ENCODE measurements at places on chromosomes 5 and 9.

DNA sequence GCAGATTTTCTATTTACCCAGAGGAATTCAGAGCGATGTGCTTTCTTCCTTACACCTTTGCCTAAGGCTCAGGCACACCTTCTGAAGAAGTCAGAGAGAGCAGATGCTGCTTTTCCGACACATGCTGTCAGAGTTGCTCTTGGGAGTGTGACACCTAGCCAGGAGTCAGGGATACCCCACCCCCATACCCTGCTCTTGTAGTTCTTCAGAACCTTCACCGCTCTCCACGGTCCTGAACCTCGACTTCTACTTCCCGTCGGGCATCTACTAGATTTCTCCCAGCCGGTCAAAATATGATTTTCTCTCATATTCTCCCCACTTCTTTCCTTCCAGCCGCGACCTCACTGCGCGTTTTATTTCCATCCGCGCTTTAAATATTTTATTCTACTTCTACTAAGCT is 1.7 kb downstream of the GRIN3A start:
- no peak for DNase-seq

- DNase-seq = no peak
These were observed 23.8 kb downstream of the DAB2 start for GRCh38 chr5:39400713-39401578.

DNA sequence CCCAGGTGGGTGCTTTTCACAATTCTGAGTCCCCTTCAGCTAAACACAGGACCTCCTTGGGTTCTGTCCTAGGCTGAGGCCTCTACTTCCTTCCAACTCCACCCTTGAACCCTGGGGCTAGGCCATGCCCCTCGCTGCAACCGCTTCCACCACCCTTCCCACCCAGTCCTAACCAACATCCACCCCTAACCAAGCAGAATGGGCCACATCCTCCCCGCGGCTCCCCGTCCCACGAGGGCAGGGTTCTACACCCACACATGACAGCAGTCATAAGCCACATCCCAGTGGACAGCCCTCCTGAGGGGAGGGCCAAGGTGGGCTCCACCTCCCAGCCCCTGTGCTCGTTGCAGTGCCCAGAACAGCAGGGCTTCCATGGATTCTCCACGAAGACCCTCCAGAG is 65.8 kb downstream of the SHB start:
- peak; percentile 36 for DNase-seq

DNA sequence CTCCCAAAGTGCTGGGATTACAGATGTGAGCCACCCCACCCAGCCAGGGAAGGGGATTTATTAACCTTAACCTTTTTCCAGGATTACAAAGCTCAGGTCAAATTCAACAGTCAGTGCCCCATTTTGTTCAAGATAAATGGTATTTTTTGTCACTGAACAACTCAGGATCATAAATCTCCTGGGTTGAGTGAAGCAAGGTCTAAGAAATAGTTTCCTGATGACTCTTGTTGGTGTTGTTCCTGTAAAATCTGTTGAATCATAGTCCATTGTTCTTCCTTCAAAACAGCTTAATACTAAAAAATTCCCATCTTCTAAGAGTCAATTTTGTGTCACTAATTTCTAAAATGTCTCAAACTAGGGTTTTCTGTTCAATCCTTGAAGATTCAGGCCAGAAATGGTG is 33.9 kb upstream of the JMY start:
- no peak for DNase-seq

GRCh38 chr9:28086881-28087280 is 513.6 kb upstream of the C9orf72 start:
- DNase-seq = no peak

DNA sequence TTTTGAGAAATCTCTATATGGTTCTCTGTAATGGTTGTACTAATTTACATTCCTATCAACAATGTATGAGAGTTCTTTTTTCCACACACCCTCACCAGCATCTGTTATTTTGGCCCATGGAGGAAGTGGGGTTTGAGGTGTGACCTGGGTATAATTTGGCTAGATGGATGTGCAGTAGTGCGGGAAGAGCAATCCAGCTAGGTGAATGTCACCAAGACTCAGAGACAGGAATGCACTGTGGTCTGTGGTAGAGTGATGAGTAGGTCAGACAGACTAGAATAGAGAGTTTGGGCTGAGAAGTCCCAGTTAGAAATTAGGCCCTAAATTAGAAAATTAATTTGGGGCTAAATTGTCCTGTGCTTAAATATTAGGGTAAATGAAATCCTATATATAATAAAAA is 32.8 kb upstream of the PIP5K1B start:
- no peak for DNase-seq

- DNase-seq = no peak
These were observed 22.5 kb downstream of the MEF2C start for GRCh38 chr5:88860501-88860900.

DNA sequence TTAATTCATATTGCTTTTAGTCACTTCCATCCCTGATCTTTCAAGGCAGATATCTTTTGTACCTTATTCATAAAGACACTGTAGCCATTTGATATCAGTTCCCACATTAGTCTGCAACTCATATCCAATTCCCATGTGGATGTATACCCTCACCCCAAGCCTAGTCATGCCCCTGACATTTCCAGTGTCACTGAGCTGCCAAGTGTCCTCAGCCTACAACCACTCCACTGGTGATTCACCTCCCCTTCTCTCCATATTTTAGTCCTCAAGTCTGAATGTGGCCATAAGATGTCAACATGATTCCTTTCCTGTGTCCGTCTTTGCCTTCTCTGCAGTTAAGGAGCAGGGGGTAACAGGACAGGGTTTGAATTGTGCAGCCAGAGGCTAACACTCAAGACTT is 346.9 kb downstream of the RAB3C start:
- no peak for DNase-seq

- peak; percentile 59 for DNase-seq
These were observed 16.6 kb upstream of the HEMGN start for GRCh38 chr9:97954550-97954989.

GRCh38 chr5:43416803-43417394 is 4.7 kb upstream of the CCL28 start:
- no peak for DNase-seq

- DNase-seq = no peak
These were observed 60.2 kb upstream of the SLC2A8 start for GRCh38 chr9:127336506-127337352.

GRCh38 chr5:139808481-139809330 is 13.1 kb downstream of the PSD2 start:
- DNase-seq = peak; percentile 15

- DNase-seq = no peak
These were observed 33.3 kb downstream of the CEP72 start for GRCh38 chr5:645421-645820.

- DNase-seq = peak; percentile 51
These were observed 79.3 kb downstream of the SLC28A3 start for GRCh38 chr9:84261070-84261746.

DNA sequence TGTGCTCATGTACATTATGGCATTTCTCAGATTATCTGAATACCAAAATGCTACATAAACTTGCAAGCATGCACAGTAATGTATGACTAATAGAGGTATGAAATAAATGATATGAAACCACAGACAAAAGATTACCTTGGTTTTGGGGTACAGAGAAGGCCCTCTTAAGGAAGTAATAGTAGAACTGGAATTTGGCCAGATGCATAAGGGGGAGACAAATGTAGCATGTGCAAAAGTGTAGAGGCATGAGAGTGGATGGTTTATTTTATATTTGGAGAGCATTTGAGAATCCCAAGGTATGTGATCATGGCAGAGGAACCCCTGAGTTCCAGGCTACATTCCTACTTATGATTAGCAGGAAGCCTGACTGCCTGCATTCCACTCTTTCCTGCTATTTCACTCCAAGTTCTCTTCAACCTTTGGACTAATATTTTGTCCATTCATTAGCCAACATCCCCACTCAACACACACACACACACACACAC is 74.2 kb downstream of the MAMDC2 start:
- DNase-seq = no peak

DNA sequence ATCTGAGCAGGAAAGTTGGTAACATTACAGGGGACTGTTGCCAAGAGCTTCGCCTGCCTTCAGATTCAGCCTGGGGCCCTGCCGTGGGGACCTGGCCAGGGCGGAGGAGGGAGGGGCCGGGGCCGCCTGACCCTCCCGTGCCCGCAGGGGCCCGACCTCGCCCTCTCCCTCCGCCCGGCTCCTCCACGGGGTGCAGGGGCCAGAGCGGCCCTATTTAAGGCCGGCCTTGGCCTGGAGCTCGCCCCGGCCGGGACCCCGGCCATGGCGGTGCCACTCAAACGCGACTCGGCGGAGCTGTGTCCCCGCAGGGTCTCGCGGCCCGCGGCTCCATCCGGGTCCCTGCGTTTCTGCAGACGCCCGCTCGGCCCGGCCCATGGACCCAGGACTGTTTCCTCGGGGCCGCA is 757 bp downstream of the TMEM250 start:
- DNase-seq = no peak

GRCh38 chr9:122797316-122798063 is 2.4 kb upstream of the OR1K1 start:
- no peak for DNase-seq

GRCh38 chr5:112757468-112758208 is 20.0 kb downstream of the APC start:
- peak; percentile 62 for DNase-seq

GRCh38 chr5:25540628-25541027 is 895.9 kb upstream of the CDH10 start:
- no peak for DNase-seq

DNA sequence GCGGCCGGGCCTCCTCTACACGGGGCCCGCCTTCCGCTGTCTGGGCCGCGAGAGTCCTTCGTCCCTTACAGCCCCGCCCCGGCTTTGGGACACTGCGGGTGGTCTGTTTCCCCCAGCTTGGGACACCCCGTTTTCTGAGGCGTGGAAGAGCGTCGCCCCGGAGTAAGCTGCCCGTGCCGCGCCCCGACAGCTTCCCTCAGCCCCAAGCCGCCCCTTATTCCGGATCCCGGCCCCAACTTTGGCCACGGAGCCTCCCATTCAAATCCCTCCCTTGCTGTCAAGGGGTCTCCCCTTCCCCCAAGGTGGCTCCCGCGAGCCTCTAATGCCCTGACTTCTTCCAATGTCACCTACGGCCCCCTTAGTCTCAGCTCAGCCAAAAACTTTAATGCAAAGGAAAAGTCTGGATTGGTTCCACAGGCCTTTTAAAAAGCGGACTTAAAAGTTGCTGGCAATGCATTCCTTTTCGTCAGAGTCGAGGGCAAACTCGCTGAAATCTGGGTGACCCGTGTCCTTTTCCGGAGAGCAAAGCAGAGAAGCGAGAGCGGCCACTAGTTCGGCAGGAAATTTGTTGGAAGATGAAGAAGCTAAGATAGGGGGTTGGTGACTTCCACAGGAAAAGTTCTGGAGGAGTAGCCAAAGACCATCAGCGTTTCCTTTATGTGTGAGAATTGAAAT is 19.8 kb downstream of the EXOSC2 start:
- DNase-seq = peak; percentile 8

- no peak for DNase-seq
These were observed 9.8 kb upstream of the GNE start for GRCh38 chr9:36268007-36268427.

DNA sequence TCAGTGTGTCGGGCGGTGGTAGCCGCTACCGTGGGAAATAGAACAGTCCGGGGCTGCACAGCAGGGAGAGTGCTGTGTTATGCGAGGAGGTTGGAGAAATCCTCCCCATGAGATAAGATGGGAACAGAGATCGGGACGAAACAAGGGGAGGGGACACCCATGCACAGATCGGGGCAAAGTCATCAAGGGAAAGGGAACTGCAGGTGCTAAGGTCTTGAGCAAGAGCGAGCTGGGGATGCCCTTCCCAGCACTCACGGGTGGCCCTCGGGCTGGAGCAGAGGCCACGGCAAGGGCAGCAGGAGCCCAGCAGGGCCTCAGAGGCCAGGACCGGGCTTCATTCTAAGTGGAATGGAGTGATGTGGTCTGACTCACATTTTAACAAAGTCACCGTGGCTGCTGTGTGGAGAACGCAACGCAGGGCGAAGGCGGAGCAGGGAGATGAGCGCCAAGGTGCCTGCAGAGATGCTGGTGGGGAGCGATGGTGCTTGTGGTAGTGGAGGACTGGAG is 7.7 kb downstream of the IL13 start:
- no peak for DNase-seq
